ENCODE measurements at places on chromosomes 4 and X. TPM values are rescaled to one million over a fixed set of nuclear protein-coding genes. Genes with fewer than 3 reads are reported as not detected.
A peak's percentile ranks its signal among the peaks of the same experiment; 100 is the strongest.

- no peak for DNase-seq
Measured at GRCh38 chr4:26337612-26338011, 16.8 kb downstream of the RBPJ start.

DNA sequence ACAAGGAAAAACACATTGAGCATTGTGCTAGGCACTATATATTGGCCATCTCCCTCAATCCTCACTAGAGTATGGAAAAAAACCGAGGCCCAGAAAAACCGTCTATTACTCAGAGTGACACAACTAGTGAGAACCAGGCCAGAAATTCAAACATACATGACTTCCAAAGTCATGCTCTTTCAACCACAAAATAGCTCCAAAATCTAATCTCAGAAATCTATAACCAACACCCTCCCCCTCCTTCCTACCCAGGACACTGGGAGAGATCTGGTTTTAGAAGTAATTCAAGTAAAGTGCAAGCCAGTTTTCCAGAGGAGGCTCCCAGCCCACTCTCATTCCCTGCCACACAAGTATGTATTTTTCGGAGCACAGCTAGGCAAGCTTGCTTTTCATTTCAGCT, 7.6 kb downstream of the HS3ST1 start:
- DNase-seq: no peak

GRCh38 chrX:15512401-15512965, 11.9 kb downstream of the BMX start:
- no peak for DNase-seq

The BCORL1 gene
- total RNA-seq: 5.8 TPM

The ENPP6 gene
- 0.79 TPM for total RNA-seq

- DNase-seq: peak; percentile 35
Measured at GRCh38 chr4:110196206-110196870, 2.1 kb downstream of the ELOVL6 start.

- DNase-seq: no peak
Measured at GRCh38 chr4:13162886-13163285, 321.3 kb downstream of the RAB28 start.

DNA sequence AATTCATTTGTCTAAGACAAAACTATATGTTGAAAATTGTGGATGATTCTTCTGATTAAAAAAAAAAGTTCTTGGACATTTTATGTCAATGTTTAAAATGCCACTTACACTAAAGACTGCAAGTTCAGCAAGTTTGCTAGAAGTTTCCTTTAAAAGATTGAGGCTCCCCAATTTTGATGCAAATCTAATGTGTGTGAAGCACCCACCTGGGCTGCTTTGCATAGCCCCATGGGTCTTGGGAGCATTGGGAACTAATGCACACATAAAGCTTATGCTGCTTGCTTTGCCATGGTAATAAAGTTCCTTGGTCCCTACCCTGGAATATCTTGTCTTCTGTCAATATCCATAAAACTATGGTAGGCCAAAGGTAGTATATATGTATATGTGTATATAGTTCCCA, 725.9 kb upstream of the GRID2 start:
- DNase-seq: no peak

The DCHS2 gene
- total RNA-seq: 0.18 TPM

GRCh38 chr4:17635056-17635455, 20.6 kb downstream of the MED28 start:
- DNase-seq: no peak

DNA sequence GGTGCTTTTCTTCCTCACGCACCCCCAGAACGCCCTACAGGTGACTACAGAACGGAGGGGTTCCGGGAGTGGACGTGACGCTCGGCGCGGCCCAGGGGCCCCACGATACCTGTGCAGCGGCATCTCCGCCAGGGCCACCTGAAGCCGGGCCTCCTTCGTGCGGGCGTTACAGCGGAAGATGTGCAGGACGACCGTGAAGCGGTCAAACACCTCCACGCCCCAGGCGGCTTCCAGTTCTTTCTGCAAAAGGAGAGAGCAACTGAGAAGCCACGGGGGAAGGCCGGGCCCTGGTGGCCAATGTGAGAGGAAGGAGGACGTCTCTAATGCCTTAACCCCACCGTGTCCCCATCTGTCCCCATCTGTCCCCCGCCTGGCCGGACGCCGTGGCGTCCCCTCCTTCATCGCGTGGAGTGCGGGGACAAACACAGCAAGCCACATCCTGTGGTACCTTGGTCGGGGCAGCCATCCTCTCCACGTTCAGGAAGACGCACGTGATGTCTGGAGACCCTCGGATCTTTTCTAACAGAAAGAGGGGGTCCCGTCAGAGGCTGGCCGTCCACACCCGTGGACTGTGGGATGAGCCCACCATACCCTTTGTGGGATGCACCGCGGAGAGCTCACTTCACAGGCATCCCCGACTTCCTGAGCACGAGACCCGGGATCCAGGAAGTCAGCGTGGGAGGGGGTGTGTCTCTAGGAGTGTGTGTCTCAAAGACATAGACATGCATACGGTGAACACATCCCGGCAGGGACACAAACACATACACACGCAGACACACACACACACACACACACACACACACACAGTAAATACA, 3.6 kb downstream of the GTPBP6 start:
- peak; percentile 51 for DNase-seq

- no peak for DNase-seq
Measured at GRCh38 chr4:82601242-82602015, 39.6 kb upstream of the TMEM150C start.

DNA sequence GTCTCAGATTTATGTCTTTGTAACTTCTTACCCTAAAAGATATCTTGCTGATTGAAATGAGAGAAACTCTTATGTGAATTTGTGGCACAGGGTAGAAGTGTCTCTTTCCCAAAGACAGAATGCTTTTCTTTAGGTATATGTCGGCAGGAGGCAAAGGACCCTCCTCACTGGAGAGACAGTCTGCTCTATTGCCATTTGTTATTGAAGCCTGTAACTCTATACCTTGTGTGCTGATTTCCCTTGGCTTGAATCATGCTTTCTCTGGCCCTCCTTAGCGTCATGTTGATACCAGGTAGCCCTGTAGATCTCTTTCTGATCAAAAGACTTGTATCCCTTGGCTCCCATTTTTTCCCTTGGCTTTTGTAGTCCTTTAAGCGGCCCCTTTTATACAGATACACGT, 284.3 kb downstream of the CXXC4 start:
- no peak for DNase-seq

- no peak for DNase-seq
Measured at GRCh38 chr4:74583089-74583700, 138.3 kb downstream of the AREG start.

- DNase-seq: peak; percentile 50
Measured at GRCh38 chrX:103608306-103608963, 672 bp downstream of the TCEAL3 start.

The MTTP gene
- total RNA-seq: 0.99 TPM

DNA sequence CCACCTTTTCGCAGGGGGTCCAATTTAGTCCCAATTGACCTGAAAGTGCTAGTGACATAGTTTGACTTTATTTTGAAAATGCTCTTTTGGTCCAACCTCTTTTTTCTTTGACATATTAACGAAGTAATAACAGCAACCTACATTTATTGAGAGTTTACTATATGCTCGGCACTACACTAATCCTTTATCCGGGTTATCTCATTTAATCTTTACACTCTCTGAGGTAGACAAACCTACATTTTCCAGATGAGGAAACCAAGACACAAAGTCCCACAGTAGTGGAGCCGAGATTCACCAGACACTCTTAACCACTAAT, 307 bp upstream of the ATRX start:
- DNase-seq: no peak

The FAM199X gene
- 12.0 TPM for total RNA-seq

The RTL9 gene
- 0.07 TPM for total RNA-seq

The KLKB1 gene
- 0.29 TPM for total RNA-seq

The ABCG2 gene
- 0.46 TPM for total RNA-seq

GRCh38 chr4:107619066-107619465, 101.0 kb downstream of the PAPSS1 start:
- DNase-seq: no peak

- DNase-seq: no peak
Measured at GRCh38 chrX:110228453-110228852, 89.4 kb downstream of the AMMECR1 start.

GRCh38 chr4:121277194-121278105, 103.4 kb downstream of the QRFPR start:
- no peak for DNase-seq

The LNX1 gene
- total RNA-seq: 13.9 TPM

DNA sequence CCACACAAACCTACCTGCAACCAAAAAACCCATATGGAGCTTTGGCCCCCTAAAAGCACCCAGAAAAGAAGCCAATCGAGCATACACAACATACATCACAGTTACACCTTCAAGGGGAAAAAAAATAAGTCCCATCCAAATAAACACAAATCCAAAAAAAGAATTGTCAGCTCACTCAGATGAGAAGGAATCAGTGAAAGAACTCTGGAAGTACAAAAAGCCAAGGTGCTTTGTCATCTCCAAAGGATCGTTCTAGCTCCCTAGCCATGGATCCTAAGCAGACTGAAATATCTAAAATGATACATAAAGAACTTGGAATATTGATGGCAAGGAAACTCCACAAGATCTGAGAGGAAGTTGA, 119.2 kb downstream of the NEK1 start:
- DNase-seq: no peak

DNA sequence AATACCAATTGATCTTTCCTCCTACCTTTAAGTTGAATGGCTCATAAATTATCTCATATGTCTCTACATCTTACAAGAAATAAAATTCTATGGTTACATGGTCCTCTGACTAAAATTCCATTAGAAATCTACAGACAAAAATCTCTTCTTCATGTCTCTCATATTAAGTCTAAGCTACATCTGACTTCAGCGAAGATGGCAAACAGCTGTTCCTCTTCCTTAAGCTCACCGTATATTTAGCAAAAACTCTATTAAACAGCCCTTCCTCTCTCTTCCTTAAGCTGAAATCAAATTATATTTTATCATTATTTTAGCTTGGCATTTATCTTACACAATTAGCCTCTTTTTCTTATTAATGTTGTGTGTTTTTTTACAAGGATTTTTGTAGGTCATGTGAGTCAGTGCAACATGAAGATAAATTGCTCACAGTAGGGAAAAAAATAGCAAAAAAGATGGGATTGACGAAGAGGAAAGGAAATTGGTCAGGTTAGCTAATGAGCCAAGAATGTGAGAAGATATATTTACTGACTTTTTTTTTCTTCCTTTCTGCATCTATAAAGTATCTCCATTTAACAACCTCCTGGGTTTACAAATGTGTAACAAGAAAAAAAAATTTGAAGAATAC, 2412.8 kb downstream of the ARAP2 start:
- no peak for DNase-seq

DNA sequence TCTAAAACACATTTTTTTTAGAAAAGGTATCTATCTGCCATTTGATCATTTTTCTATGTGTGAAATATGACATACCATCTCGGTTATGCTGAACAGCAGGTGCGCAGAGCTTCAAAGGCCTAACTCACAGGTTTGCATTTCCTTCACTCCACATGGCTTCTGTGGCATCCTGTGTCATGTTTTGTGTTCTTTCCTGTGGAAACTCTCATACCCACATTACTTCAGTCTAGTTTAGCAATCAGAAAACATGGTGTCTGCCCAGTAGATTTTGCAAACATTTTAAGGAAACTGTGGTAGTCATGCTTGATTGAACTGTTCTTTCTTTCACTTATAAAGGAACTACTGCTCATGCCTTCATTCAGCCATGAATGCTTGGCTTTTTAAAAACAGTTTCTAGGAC, 11.3 kb upstream of the ARAP2 start:
- no peak for DNase-seq

DNA sequence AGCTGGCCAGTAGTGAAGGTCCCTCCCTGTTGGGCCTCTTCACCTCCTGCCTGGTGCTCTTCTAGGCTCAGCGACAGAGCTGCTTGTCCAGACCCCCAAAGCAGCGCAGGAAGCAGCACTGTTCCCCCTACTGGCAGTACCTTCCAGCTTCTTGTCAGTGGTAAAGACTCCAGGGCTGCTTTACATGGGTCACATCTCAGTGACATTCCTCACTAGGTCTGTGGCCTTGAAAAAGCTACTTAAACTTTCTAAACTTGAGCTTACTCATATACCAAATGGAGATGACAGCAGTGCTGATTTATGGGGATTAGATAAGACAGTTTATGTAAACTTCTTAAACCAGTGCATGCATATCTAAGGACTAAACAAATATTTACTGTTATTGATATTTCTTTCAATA, 117.3 kb downstream of the FAT4 start:
- DNase-seq: no peak

The MND1 gene
- total RNA-seq: not detected

DNA sequence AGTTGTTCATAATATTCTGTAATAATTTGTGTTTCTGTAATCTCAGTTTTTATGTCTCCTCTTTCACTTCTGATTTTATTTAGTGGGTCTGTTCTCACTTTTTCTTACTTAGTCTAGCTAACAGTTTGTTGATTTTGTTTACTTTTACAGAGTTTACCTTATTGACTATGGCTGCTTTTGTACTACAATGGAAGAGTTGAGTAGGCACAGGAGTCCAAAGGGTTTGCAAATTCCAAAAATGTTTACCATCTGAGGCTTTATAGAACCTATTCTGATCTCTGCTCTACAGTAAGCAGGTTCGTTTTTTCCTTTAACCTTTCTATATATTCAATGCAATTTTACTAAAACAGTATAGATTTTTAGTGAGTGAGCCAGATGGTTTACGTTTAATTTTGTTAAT, 55.1 kb downstream of the UGT2B17 start:
- no peak for DNase-seq

DNA sequence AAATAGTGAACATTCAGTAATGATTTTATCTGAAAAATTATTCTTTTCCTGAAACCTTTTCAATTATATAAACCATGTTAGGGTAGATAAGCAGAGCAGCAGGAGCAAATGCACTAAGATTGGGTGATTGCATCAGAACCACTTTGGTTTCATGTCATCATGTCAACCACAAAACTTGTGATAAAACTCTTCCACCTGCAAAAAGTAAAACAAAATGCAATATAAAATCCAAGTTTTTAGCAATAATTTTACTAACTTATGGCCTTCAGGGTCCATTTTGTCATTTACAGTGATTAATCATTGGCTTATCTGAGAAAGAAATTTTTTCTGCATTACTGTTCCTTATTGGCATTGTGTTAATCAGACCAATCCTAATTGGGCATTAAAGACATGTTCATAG, 42.4 kb downstream of the NHS start:
- no peak for DNase-seq

The TBC1D14 gene
- total RNA-seq: 33.1 TPM

The SOX3 gene
- total RNA-seq: not detected

The SRPK3 gene
- total RNA-seq: 44.7 TPM

The PPARGC1A gene
- total RNA-seq: 68.7 TPM

DNA sequence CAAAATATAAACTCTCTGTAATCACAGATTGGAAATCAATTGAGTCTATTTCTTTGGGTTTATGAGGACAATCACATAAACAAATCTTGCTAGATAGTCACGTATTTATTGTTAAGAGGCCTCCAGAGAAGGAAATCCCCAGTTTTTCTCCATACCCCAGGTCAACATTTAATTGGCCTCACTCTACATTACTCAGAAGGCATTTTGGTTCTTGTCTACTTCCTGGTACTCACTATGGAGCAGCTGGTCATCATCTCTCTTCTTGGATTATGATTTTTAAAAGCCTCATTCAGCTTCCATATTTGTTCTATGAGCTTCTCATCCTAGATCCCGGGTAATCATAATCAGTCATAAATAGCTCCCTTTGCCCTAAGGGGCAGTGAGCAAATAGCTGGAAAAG, 81.6 kb upstream of the LNX1 start:
- no peak for DNase-seq

All from psoas muscle (tissue), 8 donors.